Inflammatory macrophage (primary cell): ENCODE measurements at places on chromosomes 16 and 17.

DNA sequence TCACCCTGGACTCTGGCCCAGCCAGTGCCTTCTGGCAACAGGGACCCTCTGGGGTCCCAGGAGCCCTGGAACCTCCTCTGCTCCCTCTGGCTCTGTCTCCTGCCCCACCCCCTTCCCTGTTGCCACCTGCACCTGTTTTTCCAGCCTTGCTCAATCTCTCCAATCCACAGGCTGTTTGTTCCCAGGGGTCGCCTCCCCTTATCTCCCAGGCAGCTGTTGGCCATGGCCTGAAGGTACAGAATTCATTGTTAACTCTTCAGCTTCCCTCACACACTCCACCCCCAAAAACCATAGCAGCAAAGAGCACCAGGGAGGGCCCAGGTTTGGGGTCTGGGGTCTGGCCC lies 39.3 kb upstream of the TOB1 start:
- DNase-seq = no peak

GRCh38 chr17:42584880-42585279 lies 7.4 kb upstream of the PSMC3IP start:
- DNase-seq = peak; percentile 86

DNA sequence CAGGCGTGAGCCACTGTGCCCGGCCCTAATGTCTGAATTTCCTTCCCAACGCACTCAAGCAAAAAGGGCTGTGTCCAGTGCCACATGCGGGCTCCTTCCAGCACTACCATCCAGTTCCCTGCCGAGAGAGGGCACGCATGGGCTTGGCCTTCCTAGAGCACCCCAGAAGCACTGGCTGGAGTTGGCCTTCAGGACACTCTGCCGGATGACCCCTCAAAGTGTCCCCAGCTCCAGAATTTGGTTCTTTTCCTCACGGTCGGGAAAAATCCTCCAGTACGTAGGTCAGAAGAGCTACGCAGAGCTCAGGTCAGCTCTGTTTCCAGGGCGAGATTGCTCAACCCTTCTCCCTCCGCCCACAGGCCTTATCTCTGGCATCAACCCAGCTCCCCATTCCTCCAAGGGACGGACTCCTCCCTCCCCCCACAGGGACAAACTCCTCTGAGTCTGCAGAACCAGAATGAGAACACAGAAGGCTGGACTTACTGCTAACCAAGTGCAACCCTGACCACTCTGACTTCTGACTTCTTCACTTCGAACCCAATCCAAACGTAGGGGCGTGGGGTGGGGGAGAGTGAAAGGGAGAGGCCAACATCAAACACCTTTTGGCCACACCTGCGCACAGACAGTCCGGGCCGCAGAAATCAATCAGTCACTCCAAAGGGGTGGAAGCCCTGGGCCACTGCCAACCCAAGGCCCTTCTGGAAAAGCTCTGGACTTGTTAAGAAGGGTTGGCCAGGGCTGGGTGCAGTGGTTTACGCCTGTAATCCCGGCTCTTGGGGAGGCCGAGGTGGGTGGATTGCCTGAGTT lies 3.6 kb downstream of the CDC42EP4 start:
- peak; percentile 55 for DNase-seq

DNA sequence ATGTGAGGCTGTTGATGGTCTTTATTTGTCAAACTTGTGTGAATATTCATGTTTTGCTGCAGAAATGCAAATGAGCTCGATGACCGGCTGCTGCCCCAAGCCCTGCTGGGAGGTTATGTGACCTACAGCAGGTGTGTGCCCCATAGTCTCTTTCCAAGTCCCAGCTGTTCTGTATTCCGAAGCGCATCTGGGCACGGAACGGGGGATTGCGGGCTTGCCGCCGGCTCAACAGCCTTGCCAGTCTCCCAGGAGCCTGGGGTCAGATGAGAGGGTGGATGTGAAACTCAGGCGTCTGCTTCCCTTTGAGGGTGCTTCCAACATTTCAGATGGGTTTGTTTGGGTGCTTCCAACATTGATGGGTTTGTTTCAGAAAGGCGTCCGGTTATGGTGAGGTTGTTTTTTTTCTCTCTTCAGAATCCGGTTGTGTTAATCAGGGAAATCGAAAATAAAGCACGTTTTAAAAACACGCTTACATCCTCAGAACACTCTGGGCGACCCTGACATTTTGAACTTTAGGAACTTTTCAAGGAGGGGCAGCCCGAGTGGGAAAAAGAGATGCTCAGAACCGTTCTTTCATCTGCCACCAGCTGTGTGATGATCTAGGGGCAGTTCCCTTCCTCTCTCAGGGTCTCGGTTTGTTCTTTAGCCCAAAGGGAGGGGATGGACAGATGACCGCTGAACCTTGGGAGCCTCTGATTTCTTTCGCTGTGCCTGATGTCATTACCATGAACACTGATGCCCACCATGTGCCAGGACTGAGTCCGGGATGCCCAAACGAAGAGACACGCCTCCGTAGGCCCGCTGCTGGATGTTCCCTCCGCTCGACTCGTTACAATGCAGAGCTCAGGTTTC lies 47.8 kb upstream of the AMZ2 start:
- DNase-seq = no peak

- DNase-seq = peak; percentile 62
Measured at GRCh38 chr17:794876-795275, 12.7 kb downstream of the MRM3 start.

DNA sequence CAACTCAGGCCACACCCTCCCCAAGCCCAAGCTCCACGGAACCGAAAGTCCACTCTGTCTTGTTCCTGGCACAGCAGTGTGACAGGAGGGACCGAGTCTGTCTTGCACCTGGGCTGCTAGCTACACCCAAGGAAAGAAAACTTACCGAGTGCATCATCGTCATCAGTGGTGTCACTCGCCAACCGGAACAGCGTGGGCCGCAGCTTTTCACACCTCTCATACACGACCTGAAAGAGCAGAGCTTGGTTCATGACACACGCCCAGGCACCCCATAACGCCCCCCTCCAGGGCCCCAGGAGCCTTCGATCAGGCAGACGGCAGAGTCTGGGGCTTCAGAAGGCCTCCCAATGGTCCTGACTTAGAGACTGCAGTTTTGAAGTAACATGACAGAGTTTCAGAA lies 27.5 kb downstream of the GGA2 start:
- DNase-seq = no peak

- DNase-seq = no peak
Measured at GRCh38 chr16:68762996-68763756, 26.1 kb downstream of the CDH1 start.

GRCh38 chr17:48724251-48725003 lies 1.4 kb downstream of the PRAC2 start:
- DNase-seq = peak; percentile 76
